ENCODE measurements at places on chromosomes 16 and 17.

GRCh38 chr16:56241596-56241995, 50.3 kb downstream of the GNAO1 start:
- no peak for DNase-seq

- no peak for DNase-seq
Observed at GRCh38 chr17:17236295-17237025, 508 bp downstream of the FLCN start.

DNA sequence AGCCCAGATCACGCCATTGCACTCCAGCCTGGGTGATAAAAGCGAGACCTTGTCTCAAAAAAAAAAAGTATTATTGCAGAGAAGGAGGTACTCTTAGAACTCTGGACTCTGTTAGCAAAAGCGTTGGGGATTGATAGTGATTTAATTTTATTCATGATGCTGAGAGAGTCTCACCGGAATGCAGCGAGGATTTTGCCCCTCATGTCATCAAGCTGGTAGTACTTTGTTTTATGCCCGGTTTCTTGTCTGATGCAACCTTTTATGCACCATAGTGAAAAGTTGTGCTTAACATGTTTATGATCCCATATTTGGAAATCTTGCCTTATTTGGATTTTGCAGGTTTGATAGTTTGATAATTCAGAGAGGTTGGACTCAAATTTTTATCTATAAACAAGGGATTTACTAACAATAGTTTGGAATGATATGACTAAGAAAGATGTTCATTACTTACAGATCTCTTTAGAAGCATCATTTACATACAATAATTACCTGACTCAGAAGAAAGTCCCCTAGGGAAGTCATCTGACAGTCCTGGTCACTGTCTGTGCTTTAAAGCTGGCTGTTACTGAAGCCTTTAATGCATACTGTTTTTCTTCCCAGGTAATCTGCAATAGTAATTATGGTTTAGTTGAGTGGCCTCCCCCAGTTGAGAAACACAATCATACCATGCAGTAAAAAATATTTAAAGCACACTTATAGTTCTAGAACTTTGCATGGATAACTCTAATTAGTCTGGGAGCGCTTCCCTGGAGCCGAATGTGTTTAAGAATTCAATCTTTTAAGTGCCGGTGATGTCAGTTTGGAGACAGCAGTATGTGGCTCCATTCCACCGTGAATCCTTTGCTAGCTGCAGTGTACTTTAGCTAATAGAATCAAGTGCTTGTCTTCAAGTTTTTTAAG, 120.9 kb downstream of the PRKCA start:
- DNase-seq = no peak

GRCh38 chr17:37677021-37677420, 33.8 kb upstream of the DDX52 start:
- no peak for DNase-seq

DNA sequence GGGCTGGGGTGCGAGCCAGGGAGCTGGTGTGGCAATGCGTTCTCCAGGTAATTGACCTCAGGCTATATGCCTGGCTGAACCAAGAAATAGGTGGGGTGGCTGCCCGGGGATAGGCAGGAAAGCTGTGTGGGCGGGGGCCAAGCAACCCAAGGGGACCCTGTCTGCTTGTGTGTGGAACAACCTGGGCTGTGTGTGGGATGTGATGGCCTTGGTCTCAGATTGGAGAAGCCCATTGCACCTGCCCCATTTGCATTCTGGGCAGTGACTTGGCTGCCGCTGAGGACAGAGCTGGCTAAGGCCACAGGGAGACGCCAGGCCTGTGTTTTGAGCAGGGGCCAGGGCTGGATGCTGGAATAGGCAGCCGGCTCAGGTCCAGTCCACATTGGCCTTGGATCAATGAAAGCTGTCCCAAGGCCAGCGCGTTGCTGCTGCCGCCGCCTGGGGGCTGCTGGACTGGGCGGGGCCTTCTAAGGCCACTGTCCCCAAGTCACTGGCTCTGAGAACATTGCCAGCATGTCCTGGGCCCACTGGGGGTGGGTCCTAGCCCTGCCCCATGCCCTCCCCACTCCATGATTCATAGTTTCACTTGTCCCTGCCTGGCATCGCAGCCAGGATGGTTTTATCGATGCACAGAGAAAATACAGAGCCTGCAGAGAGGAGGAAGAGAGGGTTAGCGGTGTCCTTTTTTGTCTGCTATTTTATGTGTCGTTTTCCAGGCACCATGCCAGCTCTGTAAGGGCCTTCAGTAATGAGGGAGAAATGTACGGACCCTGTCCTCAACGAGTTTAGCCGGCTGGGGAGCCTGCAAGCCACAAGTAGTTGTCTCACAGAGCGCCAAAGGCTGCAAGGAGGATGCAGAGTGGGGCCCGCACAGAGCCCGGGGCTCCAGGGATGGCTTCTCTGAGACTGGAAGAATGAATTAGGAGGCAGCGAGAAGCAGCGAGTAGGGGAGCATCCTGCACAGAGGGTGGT, 43.9 kb downstream of the NKD1 start:
- DNase-seq = no peak

- DNase-seq = no peak
Observed at GRCh38 chr17:53061446-53061845, 761.3 kb upstream of the KIF2B start.

- no peak for DNase-seq
Observed at GRCh38 chr17:58808609-58809563, 53.2 kb downstream of the PPM1E start.

Data from stimulated activated CD4-positive, alpha-beta T cell treated with anti-CD3 and anti-CD28 coated beads, Interleukin-15, amount 100 ng/mL, for 1 hour (primary cell).